Stimulated activated CD4-positive, alpha-beta T cell treated with anti-CD3 and anti-CD28 coated beads, Interleukin-1b, Interleukin-23, amount 100 ng/mL, for 4 hours (primary cell): ENCODE measurements at places on chromosomes 6 and 20.

- DNase-seq, result no peak
Observed at GRCh38 chr6:128739112-128739511, 143.8 kb upstream of the LAMA2 start.

- DNase-seq, result no peak
Observed at GRCh38 chr20:24605937-24606455, 136.6 kb downstream of the SYNDIG1 start.

- DNase-seq, result no peak
Observed at GRCh38 chr20:36601540-36601939, 4.0 kb upstream of the RAB5IF start.

DNA sequence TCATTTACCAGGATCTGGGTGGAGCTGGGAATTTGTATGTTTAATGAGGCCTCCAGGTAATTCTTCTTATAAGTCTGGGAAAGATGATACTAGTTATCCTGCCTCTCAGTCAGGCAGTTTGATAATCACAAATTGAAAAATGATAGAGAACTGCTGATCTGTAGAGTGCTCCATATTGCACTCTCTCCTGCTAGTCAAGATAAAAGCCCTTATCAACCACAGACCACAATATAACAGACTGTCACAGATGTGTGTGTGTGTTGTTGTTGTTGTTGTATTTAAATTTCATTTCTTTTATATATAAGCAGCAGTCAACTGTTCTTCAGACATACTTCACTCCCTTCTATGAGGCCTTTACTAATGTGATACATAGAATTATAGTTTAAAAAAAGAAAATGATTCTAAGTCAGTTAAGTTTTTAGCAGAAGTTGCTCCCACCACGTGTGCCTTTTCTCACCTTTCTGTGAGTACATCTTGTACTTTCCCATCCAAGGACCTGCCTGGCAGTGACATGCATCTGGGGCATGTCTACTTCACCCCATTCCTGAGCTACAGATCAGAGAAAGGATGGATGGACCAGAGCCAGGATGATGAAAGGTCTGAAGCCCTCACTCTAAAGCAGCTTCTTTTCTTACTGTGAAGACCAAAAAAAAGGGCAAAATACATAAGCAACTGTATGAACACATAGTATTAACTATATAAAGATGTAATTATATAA, 29.8 kb downstream of the TENT5A start:
- no peak for DNase-seq

DNA sequence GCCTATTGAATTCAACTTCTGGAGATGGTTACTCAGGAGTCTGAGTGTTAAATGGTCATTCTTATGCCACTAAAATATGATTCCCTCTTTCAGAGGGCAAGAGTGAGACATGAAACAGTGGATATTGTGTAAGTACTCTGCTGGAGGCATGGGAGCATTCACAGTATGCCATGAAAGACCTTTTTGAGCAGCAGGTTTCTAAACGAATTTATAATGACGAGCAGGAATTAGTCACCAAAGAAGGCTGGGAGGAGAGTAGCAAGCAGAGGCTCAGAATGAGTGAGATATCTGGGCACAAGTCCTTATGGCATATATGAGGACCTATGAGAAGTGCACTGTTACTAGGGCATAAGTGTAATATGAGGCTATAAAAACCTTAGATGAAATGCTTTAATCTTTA, 10.9 kb upstream of the MYB start:
- DNase-seq, result no peak

DNA sequence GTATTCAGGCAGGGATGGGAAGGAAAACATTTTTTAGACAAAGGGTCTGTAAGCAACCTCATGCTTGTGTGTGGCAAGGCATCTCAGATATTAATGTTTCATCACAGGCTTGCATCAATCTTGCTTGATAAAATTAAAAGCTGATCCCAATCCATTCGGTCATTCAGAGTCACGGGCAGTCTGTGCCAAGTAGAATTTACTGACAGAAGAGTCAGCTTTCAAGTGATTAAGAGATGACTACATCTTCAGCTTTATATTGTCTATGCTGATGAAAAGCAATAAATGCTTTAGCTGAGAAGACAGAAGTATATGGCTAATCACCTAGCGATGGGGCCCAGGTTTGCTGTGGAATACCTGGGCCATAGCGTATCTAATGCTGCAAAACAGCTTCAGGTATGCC, 3.5 kb downstream of the PLEKHG1 start:
- no peak for DNase-seq

DNA sequence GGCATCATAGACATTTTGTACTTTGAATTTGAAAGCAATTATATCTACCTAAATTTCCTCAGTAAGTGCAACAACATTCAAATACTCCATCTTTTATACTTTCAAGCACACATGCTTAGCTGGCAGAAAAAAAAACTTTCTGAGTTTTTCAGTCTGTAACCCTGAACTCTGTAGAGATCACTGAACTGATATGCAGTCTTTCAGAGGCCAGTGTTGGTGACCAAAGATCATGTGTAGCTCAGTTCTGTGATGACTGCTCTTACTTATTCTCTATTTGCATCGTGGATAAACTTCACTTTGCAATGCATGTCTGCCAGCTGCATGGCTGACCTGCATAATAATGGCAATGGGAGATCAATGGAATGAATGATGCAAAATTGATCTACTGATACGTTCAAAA, 431.3 kb downstream of the FRK start:
- no peak for DNase-seq

GRCh38 chr20:12355185-12355584, 437.5 kb downstream of the BTBD3 start:
- DNase-seq, result no peak
